Stimulated activated CD8-positive, alpha-beta memory T cell treated with anti-CD3 and anti-CD28 coated beads, Interleukin-7, amount 100 ng/mL, for 48 hours (primary cell): ENCODE measurements at places on chromosomes 1 and 21.
A peak's percentile ranks its signal among the peaks of the same experiment; 100 is the strongest.

- DNase-seq = no peak
Observed at GRCh38 chr1:65940126-65940525, 147.4 kb downstream of the PDE4B start.

DNA sequence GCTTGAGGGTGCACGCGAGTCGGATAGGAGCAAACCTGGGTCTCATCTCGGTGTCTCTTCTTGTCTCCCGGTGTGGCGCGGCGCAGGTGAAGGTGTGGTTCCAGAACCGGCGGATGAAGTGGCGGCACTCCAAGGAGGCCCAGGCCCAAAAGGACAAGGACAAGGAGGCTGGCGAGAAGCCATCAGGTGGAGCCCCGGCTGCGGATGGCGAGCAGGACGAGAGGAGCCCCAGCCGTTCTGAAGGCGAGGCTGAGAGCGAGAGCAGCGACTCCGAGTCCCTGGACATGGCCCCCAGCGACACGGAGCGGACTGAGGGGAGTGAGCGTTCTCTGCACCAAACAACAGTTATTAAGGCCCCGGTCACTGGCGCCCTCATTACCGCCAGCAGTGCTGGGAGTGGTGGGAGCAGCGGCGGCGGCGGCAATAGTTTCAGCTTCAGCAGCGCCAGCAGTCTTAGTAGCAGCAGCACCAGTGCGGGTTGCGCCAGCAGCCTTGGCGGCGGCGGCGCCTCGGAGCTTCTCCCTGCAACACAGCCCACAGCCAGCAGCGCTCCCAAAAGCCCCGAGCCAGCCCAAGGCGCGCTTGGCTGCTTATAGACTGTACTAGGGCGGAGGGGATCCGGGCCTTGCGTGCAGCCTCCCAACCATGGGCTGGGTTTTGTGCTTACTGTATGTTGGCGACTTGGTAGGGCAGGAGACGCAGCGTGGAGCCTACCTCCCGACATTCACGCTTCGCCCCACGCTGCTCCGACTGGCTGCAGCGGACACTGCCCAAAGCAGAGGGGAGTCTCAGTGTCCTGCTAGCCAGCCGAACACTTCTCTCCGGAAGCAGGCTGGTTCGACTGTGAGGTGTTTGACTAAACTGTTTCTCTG lies 5.1 kb downstream of the HLX start:
- no peak for DNase-seq

GRCh38 chr21:28781602-28782276 lies 210.9 kb downstream of the LTN1 start:
- no peak for DNase-seq

DNA sequence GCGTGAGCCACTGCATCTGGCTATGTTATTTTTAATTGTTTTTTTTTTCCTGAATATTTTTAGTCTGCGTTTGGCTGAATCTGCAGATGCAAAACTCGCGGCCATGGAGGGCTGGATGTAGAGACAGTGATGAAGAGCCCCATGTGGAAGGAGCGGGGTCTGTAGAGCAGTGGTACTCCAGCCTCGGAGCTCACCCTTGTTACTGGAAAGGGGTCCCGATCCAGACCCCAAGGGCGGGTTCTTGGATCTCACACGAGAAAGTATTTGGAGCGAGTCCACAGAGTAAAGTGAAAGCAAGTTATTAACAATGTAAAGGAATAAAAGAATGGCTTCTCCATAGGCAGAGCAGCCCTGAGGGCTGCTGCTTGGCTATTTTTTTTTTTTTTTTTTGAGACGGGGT lies 2.7 kb downstream of the TRPM2 start:
- no peak for DNase-seq

GRCh38 chr1:238672262-238672661 lies 714.1 kb upstream of the CHRM3 start:
- no peak for DNase-seq

DNA sequence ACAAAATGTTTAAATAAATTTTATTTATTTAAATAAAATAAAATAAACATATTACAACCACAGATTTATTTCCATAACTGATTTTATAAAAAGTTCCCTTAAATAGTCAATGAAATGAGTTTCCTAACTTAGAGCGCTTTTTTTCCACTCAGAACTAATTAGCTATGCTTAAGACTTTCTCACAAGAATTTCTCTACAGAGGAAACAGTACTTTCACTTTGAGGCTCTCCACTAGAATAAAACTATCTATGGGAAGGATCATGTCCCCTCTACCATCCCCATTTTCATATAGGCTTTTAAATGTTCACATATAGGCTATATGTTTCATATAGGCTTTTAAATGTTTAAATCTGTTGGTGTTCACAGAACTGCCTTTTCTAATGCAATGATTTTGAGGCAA lies 40.0 kb upstream of the DPH5 start:
- no peak for DNase-seq

- no peak for DNase-seq
Observed at GRCh38 chr21:45558044-45558721, 15.9 kb upstream of the SLC19A1 start.

DNA sequence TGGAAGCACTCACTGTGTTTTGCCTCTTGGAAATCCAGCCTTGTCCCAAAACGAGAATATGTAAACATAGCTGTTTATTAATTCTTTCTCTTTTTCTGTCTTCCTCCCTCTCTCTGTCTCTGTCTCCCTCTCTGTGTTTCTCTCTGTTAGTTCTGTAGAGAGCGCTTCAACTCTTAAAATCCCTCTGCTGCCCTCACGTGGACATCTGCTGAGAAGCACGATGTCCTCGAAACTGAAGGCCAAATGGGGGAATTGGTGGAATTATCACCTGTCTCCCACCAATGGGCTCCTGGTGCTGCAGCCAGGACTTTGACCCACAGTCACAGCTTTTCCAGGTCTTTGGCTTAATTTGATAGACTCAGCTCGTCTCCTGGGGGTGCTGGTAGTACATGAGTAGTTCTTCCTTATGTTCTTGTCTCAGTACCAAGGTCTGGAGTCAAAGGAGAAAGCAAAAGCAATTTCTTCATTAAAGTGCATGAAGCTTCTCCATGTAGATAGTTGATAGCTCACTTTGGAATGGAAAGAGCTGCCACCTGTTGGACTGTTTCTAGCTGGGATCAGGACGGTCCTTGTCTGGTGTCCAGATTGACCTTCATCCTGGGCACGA lies 5.5 kb upstream of the GBP6 start:
- peak; percentile 64 for DNase-seq

GRCh38 chr21:45131537-45131999 lies 57.2 kb downstream of the ADARB1 start:
- DNase-seq = no peak

DNA sequence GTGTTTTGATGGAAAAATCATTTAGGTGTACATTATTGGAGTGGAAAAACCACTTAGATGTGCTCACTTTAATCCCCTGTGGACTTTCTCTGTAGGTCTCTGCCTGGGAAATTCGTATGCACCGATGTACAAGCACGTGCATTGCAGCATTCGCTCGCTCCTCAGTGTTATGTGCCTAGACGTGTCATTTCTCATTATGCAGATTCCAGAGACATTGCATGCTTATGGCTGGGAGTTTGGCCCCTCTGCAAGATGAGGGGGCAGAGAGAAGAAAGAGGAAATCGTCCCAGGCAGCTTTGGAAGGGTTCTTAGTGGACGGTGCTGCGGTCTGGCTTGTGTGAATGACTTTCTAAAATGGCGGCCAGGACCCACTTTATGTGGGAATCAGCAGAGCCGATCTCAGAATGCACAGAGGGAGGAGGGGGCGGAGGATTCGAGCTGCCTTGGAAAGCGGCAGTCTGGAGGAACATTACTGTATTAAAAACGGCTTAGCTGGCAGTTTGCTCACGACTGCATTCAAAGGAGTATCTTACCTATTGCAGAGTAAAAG lies 2.3 kb downstream of the SPEN start:
- DNase-seq = peak; percentile 6

- DNase-seq = no peak
Observed at GRCh38 chr1:30028283-30028682, 695.1 kb downstream of the MATN1 start.

DNA sequence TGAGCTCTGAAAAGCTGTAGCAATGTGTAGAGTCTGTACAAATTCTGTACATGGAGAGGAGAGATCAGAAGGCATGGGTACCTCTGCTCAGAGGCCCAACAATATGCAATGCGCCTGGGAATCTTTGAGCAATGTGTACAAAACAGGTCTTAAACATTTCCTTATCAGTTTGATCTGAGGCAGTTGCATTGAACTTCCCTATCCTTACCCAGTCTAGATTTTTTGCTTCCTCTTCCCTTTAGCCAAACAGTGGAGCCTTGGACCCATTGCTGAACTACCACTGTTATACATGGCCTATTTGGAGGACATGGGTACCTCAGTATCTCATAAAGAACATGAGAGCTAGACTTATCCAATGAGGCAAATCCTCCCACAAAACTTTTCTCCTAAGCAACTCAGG lies 12.6 kb upstream of the MNDA start:
- DNase-seq = no peak

- DNase-seq = no peak
Observed at GRCh38 chr1:96978444-96978843, 256.9 kb downstream of the PTBP2 start.

- DNase-seq = no peak
Observed at GRCh38 chr1:41476807-41477361, 7.6 kb downstream of the EDN2 start.

DNA sequence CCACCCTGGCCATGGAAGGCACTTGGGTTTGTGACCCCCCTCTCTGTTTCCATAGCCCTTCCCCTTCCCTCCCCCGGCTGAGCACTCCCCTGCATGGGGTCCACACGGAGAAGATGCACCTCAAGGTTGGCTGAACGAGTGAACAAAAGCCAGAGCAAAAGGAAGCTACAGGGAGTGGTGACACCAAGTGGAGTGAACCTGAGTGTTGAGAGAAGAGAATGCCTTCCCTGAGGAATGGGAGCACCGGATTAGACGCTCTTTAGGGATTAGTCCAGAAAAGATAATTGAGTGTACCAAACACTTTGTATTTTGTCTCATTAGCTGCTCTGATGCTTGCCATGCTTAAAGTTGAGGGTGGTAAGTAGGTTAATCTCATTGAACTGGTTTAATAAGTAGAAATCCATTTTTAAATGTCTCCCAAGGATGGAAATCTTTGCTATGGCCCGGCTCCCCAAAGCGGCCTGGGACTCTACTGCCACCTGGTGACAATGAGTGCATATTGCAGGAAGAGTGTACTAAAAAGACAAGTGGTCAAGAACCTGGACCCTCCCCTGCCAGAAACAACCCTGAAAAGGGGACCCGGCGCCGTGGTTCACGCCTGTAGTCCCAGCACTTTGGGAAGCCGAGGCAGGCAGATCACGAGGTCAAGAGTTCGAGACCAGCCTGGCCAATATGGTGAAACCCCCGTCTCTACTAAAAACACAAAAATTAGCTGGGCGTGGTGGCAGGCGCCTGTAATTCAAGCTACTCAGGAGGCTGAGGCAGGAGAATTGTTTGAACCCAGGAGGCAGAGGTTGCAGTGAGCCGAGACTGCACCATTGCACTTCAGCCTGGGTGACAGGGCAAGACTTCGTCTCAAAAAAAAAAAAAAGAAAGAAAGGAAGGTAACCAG lies 150.6 kb upstream of the ZC3H12A start:
- DNase-seq = no peak

- no peak for DNase-seq
Observed at GRCh38 chr1:205986861-205987260, 16.3 kb downstream of the RAB7B start.

DNA sequence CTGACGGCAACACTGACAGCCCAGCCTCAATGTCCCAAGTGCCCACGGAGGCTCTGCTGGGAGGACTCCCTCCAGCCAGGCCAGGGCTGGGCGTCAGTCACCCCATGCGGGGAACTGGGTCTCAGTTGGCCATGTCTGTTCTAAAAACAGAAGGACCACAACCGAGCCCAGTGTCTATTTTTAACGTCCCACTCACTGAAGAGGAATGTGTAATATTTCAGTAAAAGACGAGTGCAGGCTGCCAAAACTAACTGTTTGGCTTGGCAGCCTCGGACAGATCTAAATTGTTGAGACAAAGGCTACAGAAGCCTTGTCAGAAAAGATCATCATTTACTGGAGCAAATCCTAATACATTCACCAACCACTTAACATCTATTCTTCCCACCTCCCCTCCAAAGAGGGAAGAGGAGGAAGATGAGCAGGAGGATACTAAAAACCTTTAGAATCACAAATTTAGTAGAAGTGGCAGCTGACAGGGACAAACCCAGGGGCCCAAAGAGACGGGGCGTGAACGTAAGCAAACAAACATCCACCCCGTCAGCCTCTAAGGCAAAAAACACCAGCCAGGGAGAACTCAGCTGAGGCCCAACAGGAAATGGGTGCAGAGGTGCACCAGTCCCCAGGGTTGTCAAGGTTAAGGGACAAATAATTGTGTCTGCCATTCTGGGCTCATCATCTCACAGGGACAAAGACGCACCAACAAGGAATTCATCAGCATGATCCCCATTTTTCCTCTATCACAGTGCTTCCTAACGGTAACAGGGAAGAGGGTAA lies 18.7 kb downstream of the C1orf198 start:
- DNase-seq = no peak

DNA sequence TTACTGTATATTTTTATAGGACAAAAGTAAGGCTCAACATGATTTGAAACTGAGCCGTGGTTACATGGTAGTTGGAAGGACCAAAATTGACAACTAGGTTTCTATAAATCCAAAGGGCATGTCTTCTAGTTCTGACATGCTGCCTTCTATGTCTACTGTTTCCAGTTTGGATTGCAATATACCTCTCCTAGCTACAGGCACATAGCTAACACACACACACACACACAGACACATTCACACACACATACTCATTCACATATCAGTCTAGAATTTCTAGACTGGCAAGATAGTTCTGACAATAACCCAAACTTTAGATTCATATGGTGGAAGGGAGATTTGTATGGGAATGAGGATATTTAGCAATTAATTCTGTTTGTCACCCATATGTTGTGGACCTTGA lies 544.8 kb upstream of the CAMK1G start:
- DNase-seq = no peak

DNA sequence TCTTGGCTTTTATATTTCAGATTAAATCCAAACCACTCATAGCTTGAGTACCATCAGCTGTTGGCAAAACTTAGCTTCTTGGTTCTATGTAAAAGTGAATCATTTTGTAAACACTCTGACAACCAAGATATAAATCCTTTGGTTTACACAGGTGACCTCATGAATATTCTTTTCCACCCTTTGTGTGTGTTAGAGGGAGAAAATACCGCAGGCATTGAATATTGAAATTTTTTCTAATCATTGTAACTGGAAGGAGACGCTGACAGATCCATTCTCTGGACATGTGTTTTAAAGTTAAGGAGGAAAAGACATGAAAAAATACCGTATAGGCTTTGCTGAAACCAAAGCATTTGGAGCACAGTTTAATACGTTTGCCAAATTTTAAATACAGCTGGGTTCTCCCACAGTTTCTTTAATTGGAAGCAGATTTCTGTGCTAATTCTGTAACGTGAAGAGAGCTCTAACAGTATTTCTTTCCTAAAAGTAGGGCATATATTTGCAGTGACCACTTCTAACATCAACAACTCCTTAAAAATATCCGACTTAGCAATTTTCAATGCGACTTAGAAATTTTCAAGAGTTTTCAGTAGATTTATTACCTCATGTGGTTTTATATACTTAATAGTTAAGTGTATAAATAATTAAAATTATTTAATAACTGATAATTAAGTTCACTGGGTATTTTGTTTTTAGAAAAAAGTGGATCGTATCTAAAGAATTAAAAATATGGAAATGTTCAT lies 388.2 kb downstream of the USP25 start:
- DNase-seq = no peak
